ENCODE measurements at places on chromosomes 1 and 21.

- no peak for DNase-seq
Measured at GRCh38 chr1:31507221-31507620, 69.1 kb upstream of the TINAGL1 start.

- DNase-seq: no peak
Measured at GRCh38 chr1:26913754-26914619, at the start of gene NR0B2. Gene NR0B2 (minus strand): TSS chr1:26913975. CDS start chr1:26913940, 35 bp downstream.

GRCh38 chr21:15333951-15334350 lies 269.2 kb upstream of the NRIP1 start:
- DNase-seq: no peak

DNA sequence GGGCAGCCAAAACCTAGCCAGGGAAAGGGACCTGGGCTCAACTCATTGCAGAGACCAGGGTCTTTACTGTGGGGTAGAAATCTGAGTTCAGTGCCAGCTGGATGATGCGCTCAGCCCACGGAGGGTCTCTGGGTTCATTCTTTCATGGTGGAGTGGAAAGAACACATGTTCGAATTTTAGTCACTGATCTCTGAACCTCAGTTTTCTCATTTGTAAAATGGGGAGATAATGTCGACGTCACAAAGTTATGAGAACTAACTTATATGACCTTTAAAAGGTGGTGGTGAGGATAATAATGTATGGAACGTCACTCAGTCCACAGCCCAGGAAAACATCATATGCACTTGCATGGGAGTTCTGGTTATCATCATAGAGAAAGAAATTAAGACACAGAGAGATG lies 1.2 kb upstream of the TAL1 start:
- no peak for DNase-seq

GRCh38 chr1:215704089-215704860 lies 137.2 kb downstream of the KCTD3 start:
- no peak for DNase-seq

- no peak for DNase-seq
Measured at GRCh38 chr1:218718206-218718605, 373.1 kb downstream of the TGFB2 start.
